ENCODE measurements at places on chromosomes 11 and 22.

DNA sequence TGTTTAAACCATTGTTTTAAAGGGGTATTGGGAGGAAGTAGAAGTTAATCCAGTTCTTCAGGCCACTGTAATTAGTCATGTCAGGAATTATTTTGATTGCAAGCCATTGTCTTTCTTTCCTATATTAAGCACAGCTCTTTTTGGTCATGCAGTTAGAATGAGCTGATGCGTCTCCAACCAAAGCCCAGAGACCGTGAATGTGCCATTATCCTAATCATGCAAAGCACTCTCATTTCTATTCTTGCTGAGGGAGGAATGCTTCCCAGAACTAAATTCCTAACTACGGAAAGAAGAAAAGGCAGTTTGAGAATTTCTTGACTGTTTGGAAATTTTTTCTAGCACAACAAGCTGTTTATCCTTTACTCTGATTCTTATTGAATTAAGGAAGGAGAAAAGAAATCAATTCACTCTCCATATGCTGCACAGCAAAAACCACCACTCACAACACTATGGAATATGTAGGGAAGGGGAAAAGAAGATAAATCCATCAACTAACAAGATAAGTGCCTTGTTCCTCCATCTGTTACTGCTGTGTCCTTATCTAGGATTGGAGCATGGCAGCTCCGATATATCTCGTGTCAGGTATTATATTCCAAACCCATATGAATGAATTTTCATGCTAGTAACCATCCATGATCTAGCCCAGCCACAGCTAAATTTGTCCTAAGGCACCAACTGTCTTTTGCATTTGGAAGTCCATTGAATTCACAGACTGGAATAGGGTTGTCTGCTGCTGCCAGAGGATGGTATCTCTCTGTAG, 70.8 kb downstream of the NTM start:
- no peak for DNase-seq

GRCh38 chr11:127362754-127363308, 362.3 kb upstream of the KIRREL3 start:
- no peak for DNase-seq

DNA sequence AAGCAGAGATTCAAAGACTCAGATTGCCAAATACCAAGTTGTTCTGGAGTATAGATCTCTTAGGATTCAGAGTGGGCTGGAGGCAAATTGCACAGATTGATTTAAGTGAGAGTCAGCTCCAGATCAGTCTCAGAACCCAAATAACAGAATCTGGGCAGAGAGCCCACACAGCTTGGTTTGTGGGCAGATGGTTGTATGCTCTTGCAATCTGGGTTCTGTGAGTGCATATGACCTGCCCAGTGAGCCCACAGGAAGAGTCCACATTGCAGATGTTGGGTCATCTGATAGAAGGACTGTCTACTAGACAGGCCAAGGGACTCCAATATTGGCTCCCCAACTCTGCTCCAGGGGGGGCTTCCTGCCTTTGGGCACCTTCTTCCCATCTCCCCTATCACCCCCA, 65.9 kb downstream of the ADAMTS15 start:
- DNase-seq, result no peak

DNA sequence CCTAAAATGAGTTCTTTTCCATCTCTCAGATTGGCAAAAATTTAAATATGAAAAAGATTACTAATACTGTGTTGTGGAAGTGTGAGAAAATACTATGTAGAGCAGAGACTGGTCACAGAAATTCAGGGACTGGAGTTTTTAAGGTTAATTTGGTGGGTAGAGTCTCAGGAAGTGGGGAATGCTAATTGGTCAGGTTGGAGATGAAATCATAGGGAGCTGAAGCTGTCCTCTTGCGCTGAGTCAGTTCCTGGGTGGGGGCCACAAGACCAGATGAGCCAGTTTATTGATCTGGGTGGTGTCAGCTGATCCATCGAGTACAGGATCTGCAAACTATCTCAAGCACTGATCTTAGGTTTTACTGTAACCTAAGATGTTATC, 29.4 kb upstream of the TMEM86A start:
- no peak for DNase-seq

DNA sequence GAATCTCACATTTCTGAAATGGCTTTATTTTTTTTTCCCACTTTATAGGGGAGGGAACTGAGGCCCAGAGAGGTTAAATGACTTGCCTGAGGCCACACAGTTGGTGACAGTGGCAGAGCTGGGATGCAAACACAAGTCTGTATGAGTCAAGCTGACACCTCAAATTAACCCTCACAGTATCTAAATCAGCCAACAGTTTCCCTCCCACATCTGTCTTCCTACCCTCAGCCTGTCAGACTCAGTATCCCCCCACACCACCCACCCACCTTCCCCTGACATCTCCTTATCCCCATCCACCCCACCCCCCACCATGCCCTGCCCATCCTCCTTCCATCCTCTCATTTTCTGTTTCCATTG, 95.2 kb downstream of the TP53I11 start:
- no peak for DNase-seq

DNA sequence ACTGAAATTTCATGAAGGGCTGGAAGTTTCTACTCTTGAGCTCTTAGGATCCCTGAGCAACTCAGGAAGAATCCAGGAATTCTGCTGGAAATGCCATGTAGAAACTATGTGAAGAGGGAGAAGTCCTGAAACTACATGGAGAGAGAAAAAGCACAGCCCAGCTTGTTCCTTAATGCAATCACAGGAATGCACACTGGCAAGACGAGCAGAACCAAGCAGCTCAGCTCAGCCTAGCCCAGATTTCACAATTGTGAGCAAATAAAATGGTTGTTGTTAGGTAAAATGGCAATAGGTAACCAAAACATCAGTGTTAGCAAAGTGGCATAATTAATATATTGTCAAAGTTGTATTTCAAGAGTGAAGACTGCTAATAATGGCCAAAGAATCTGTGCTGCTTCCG, 28.1 kb downstream of the ZNF214 start:
- DNase-seq, result no peak

- DNase-seq, result no peak
These were observed 16.0 kb upstream of the TP53I11 start for GRCh38 chr11:44966694-44967093.

GRCh38 chr22:30023099-30023660, 57.1 kb upstream of the HORMAD2 start:
- no peak for DNase-seq

DNA sequence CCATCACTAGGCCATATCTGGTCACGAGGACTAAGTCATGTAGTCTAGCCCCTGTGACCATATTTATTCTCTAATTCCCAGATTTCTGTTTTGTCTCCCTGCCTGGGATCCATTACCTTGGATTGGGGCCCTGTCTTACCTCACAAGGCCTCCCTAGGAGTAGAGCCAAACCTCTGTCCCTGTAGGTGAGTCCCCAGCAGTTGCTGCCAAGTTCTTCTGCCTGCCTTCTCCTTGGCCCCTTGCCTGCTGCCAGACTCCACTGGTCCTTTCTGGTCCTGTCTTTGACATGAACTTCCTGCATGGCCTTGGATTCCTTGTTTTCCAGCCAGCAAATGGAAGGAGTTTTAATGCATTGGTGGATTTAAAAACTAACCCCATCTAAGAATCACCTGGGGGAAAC, 35.6 kb upstream of the CADM1 start:
- no peak for DNase-seq

DNA sequence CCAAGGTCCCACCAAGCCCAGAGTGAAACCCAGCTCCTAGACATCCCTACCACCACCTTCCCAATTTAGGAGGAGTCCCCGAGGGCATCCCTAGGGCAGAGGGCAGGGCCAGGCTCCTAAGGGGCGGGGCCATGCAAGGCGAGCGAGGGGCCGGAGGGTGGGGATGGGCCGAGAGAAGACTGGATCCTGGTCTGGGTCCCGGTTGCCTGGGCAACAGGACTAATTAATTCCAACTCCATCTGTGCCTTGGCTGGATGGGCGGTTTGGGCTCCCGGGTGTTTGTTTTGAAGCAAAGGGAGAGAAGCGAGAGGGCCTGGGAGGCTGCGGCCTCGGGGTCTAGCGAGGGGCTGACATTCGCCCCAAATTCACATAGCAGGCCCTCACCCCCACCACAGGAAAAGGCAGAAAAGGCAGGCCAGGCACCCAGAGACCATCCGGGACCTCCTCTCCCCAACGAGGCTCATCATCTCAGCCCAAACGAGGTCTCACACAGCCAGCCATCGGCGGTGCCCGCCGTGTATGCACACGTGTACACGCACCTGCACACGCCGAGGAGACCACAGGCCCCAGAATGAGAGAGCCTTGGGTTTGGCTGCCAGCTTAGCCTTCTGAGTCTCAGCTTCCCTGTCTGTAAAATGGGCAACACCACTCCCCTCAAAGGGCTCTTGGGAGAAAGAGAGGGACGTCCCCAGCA, 23.9 kb downstream of the ELFN2 start:
- no peak for DNase-seq

DNA sequence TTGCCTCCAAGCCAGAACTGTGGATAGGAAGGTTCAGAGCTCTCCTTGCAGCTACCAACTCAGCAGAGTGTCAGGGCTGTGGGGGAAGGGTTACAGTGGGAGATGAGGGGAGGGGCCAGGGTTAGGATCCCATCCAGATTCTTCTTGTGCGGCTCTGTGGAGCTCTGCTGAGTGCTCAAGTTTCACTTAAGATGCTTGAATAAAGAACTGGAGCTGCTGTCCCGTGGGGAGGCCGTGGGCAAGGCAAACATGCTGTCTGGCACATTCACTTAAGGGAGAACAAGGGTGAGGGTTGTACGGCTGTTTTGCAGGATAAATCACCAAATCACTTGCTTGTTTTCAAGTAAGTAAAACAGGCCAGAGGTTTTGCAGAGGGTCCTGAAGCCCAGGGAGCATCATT, 197.1 kb downstream of the FAM76B start:
- no peak for DNase-seq

DNA sequence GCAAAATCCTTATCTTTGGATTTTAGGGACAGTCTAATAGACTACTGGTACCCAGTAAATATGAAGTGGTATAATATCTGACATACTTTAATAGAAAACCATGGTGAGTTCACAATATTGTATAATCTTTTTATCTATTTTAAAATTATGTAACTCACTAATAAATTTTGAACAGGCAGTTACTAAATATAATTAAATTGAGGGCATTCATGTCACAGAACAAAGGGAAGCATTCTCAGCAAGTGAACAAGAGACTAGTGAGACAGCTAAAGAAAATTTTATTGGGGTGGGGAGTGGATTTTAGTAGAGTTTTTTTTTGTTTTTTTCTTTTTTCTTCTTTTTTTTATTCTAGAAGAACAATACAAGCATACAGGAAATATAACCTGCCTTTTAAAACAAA, 55.0 kb downstream of the DNAJC24 start:
- DNase-seq, result no peak

DNA sequence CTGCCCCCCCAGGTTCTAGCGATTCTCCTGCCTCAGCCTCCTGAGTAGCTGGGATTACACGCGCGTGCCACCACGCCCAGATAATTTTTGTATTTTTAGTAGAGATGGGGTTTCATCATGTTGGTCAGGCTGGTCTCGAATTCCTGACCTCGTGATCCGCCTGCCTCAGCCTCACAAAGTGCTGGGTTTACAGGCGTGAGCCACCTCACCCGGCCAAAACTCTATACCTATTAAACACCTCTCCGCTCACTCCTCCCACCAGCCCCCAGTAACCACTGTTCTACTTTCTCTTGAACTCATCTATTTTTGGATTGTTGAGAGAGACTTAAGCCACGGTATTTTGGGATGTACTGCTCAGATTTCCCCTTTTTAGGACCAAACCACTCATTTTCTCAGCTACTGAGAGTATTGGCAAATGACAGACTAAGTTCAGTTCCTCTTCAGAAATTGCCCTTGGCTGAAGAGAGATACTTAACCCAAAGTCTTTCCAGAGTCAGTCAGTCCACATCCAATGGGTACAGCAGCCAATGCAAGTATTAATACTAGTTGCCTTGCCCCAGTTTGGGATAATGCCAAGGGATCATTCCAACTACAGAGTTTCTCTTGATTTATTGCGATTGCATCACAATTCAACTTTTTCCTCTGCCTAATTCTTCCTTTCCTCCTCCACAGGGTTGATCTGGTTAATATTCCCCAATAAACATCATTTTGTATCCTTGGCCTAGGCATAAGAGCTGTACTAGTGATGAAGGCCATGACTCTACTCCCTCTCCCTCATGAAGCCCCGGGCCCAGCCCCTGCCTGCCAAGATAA, 36.8 kb upstream of the CSTF3 start:
- no peak for DNase-seq

DNA sequence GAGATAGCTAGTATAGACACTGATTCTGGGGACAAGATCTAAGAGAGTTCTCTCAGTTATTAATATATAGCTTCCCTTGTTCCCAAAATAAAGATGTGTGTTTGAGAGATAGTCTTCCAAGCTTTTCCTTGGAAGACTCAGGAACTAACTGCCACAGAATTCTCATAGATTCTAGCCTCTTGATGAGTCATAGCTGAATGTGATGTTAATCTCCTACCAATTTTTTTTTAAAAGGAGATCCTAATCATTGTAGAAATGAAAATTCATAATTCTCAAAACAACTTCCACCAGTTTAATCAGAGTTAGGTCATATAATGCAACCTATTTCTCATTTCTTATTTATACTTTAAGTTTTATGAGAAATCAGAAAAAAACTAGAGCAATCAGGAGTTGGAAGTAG, 148.8 kb downstream of the JRKL start:
- DNase-seq, result no peak

DNA sequence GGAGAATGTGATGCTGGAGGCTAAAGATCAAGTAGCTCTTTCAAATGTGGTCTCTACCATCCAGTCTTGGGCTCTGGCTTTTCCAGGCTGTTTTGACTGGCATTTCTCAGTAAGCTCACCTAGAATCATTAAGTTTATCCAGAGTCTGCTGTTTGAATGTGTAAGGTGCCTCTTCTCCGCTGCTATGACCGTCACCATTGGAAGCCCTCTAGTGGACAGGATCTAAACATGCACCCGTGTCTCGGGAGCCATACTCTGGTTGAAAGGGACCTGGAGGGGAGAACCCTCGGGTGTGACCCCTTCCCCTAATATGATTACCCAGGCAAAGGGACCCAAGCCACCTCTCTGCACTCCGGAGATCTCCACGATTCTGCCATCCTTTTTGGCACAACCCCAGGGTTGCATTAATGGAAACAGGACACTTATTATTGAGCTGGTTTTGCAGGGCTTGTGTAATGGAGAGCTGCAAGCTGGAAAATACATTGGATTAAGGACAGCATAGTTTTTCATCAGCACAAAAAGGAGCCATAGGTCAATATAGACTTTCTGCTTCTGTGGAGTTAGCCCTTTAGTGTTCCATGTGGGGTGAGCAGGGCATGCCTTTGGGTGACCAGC, 191.0 kb upstream of the LARGE1 start:
- DNase-seq, result no peak

DNA sequence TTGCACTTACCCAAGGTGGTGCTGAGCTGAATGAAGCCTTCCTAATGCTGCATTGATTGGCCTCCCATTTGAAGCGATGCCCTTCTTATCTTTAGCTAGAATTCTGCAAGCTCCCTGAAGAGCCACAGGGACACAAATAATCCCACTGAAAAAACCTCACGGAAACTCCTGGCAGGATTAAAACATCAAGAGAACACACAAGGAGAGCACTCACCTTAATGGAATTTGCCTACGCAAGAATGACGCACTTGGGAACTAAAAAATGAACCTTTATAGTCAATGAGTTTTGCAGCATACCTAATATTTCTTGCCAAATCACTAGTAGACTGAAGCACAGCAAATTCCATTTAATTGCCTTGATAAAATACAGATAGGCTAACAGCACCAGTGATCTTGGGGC, 232.8 kb upstream of the UBASH3B start:
- no peak for DNase-seq

Data from bone marrow (tissue), 2 donors.